ENCODE measurements at places on chromosomes 11 and 22.

GRCh38 chr22:43955883-43956782, 891 bp downstream of the SAMM50 start:
- no peak for DNase-seq

GRCh38 chr11:57348636-57349313, 10.6 kb downstream of the P2RX3 start:
- DNase-seq, result no peak

DNA sequence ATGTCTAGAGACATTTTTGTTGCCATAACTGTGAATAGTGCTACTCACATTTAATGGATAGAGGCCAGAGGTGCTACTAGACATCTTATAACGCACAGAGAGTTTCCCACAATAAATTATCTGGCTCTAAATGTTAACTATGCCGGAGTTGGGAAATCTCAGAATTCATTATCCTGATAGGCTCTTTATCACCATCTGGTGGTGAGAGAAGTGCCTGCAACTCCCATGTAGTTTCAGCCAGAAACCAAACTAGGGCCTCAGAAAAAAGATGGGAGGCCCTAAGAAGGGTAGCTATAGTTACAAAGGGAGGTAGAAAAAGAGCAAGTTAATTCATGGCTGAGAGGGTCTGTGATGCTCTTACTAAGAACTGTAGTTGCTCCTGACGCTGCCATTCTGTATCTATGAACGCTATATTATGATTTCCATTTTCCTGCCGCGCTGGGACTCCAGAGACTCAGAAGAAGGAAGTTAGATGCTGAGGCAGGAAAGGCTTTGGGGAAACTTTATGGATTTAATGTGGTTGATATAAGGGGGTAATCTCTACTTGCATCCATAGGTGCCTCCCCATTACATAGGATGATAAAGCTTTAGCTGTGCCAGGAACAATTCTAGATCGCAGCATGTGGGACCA, 22.9 kb upstream of the MRPL17 start:
- peak; percentile 53 for DNase-seq

- no peak for DNase-seq
These were observed 39.3 kb downstream of the AMBRA1 start for GRCh38 chr11:46554213-46555147.

DNA sequence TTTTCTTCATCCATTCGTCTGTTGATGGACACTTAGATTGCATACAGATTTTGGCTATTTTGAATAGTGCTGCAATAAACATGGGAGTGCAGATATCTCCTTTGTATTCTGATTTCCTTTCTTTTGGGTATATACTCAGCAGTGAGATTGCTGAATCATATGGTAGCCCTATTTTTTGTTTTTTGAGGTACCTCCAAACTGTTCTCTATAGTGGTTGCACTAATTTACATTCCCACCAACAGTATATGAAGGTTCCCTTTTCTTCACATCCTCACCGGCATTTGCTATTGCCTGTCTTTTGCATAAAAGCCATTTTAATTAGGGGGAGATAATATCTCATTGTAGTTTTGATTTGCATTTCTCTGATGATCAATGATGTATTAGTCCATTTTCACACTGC, 96.1 kb downstream of the PRR5L start:
- no peak for DNase-seq

- no peak for DNase-seq
These were observed 100.1 kb downstream of the SLC1A2 start for GRCh38 chr11:35318977-35319925.

DNA sequence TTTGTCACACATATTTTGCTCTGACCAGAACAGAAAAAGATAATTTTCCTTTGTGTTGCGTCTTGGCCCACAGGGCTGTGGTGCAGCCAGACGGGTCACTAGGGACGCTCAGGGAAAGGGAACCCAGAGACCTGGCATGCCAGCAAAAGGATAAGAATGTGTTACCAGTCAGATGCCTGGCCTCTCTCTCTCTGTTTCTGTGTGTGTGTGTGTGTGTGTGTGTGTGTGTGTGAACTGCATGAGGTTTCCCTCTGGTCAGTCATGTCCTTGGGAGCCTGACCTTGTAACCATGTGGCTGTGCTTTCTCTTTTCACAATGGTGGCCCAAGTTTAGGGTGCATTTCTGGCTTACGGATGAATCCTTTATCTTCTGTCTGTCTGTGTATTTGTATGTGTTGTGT, 25.4 kb downstream of the CCKBR start:
- DNase-seq, result no peak

GRCh38 chr22:28547132-28547842, 132.4 kb downstream of the TTC28 start:
- DNase-seq, result no peak

- peak; percentile 74 for DNase-seq
These were observed 9.4 kb downstream of the CBX6 start for GRCh38 chr22:38862375-38863329.

GRCh38 chr11:78420796-78421209, 3.2 kb upstream of the GAB2 start:
- DNase-seq, result peak; percentile 65

GRCh38 chr22:44783581-44783980, 31.2 kb downstream of the ARHGAP8 start:
- no peak for DNase-seq

DNA sequence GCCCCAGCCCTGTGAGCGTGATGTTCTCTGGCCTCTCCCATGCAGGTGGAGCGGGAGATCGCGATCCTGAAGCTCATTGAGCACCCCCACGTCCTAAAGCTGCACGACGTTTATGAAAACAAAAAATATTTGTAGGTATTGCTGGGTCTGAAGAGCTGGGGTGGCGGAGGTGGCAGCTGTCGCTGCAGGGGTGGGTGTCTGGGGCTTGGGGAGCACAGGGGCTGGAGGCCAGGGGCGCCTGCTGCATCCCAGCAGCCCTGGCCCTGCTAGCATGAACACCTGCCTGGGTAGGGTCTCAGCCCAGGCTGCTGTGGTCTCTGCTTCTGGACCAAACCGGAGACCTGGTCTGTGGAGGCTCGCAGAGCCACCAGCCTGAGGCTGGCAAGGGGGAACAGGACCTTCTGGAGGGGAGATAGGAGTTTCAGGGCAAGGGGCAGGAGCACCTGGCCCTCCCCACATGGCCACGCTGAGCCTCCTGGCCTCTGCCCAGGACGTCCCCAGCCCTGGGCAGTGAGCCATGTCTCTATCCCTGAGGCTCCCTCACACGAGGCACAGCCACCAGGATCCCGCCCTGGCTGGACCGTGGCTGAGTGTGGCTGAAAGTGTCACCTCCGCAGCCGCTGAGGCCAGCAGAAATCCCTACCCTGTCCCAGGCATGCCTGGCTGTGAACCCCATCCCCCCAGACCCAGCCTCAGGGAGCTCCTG, 48.2 kb downstream of the MOB2 start:
- DNase-seq, result no peak

DNA sequence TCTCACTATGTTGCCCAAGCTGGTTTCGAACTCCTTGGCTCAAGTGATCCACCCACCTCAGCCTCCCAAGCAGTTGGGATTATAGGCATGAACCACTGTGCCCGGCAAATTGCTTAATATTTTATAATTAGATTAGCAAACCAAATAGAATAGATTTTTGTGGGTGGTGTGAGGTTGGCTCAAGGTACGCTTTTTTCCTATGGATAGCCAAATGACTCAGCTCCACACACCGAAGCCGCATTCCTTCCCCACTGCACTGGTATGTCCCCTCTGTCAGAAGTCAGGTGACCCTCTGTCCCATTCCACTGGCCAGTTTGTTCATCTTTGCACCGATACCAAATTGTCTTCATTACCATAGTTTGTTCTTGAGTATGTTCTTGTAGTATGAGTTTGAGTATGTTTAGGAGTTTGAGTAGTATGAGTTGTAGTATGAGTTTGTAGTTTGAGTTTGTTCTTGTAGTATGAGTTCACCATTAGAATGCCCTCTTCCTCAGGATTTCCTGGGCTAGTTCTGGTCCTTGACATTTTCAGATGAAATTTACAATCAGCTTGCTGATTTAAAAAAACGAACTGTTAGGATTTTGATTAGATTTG, 19.4 kb downstream of the SUSD2 start:
- no peak for DNase-seq

DNA sequence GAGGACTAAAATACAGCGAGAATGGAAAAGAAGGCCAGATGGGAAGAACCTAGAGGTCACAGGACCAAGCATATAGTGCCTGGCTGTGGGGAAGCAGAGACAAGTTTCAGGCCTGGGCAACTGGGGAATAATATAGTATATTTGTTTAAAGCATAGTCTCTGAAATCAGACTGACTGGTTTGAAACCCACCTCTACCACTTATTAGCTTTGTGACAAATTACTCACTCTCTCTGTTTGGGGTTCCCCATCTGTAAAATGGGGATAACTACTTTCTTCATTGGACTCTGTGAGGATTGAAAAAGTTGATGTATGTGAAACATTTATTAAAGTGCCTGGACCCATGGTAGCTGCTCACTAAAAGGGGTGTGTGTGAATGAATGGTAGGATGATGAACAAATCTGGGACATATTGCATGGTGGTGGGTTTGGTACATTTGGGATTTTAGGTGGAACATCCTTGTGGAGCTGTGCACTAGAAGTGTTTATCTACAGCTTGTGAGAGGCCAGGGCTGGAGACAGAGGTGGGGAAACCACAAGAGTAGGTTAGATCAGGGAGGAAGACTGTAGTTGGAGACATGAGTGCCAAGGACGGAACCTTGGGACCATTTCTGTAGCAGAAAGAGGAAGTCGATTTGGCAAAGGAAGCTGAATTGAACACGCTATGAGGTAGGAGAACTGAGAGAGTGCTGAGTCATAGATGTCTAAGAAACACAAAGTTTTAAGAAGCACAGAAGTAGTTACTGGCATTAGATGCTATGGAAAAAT, 52.6 kb downstream of the SWAP70 start:
- DNase-seq, result peak; percentile 65

GRCh38 chr22:40024201-40025061, 29.7 kb downstream of the FAM83F start:
- peak; percentile 77 for DNase-seq

GRCh38 chr11:61617515-61617914, 36.6 kb upstream of the SYT7 start:
- DNase-seq, result no peak

DNA sequence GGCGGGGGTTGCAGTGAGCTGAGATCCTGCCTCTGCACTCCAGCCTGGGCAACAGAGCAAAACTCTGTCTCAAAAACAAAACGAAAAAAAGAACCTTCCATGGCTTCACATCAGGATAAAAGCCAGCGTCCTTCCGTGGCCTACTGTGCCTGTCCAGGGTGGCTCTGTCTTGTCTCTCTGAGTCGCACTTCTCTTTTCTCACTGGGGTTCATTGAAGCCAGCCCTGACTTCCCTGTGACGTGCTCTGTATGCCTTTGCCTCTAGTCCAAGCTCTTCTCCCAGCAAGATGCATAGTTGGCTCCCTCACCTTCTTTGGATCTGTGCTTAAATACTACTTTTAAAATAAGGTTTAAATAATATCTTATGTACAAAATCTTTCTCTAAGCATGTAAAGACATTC, 11.6 kb downstream of the ATXN10 start:
- DNase-seq, result no peak

DNA sequence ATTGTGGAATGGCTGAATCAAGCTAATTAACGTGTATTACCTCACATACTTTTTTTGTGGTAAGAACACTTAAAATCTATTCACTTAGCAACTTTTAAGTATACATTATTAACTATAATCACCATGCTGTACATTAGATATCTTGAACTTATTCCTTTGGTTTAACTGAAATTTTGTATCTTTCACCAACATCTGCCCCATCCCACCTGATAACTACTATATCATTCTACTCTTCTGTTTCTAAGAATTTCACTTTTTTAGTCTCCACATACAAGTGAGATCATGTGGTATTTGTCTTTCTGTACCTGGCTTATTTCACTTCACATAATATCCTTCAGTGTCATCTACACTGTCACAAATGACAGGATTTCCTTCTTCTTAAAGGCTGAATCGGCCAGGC, 17.1 kb upstream of the VWA5A start:
- DNase-seq, result no peak

DNA sequence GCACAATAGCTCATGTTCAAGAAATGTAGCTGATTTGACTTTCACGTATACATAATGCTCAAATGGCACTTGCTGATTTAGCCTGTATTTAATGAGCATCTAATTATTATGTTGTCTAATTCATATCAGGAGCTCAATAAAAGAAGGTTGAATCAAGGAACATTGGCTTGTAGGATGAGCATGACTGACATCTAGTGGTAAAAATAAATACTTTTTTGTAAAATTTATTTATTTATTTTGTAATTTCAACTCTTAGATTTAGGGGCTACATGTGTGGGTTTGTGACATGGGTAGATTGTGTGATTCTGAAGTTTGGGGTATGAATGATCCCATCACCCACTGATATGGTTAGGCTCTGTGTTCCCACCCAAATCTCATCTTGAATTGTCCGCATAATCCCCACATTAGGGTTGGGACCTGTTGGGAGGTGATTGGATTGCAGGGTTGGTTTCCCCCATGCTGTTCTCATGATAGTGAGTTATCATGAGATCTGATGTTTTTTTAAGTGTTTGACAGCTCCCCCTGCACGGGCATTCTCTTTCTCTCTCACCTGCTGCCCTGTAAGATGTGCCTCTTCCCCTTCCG, 1.7 kb upstream of the OR52E5 start:
- no peak for DNase-seq

GRCh38 chr11:79352349-79352703, 88.5 kb downstream of the TENM4 start:
- peak; percentile 31 for DNase-seq

DNA sequence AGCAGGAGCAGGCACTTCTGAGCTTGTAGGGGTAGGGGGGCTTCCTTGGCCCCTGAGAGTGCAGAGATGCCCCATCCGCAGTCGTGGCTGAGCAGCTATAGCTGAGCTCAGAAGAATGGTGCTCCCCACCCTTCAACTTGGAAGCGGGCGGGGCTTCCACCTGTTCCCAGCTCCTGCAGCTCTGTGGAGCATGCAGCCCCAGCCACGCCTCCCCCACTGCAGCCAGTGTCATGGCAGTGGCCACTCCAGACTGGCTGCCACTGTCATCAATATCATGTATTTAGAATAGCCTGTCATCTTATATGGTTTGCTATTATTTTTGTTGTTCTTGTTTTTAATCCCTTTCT, 213.1 kb downstream of the LRRC4C start:
- no peak for DNase-seq

DNA sequence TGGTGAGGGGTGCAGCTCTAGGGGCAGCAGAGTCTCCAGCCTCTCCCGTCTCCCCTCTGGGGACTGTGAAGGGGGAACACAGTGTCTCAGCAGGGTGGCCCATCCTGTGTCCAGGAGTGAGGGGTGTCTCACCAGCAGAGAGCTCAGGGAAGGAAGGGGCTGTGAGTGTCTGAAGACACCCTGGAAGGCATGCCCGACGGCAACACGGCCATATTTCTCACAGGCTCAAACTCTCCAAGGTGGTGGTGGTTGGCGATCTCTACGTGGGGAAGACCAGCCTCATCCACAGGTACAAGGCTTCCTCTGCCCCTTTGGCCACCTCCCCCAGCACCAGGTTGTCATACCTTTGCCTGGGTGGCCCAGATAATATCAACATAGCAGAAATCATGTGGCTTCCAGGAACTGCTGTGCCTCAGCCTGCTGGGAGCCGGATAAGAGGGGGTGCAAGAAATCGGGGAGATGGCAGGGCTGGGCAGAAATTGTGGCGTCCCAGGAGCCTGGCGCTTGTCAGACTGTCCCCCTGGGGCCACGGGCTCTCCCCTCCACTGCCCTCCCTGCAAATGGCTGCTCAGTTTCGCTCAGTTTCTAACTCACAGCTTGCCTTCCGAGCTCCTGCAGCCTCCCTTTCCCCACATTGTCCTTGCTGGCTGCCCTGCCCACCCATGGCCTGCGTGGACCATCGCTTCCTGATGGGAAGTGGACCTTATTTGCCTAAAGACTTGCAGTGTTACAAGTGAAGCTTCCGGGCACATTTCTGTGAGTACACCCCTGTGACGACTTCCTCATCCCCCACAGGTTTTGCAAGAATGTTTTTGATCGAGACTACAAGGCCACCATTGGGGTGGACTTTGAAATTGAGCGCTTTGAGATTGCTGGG, 7.2 kb downstream of the RAB36 start:
- no peak for DNase-seq

Measured in femur (tissue), 1 donor.